Fibroblast of mammary gland (primary cell): ENCODE measurements at places on chromosomes 12 and 14.

DNA sequence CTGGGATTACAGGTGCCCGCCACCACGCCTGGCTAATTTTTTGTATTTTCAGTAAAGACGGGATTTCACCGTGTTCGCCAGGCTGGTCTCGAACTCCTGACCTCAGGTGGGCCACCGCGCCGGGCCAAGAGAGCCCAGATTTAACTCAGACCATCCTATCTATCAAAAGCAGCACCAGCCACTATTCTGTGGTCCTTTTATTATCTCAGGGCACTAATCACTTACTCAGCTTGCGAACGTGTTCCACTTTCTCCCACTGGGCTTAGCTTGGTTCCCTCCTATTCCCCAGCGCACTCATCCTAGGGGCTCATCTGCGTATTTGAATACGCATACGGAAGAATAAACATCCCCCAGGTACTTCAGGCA is 16.2 kb upstream of the AACS start:
- no peak for DNase-seq

- peak; percentile 99 for DNase-seq
Measured at GRCh38 chr12:76020731-76021672, 10.6 kb downstream of the PHLDA1 start.

- no peak for DNase-seq
Measured at GRCh38 chr12:103013741-103014300, 56.3 kb downstream of the ASCL1 start.

DNA sequence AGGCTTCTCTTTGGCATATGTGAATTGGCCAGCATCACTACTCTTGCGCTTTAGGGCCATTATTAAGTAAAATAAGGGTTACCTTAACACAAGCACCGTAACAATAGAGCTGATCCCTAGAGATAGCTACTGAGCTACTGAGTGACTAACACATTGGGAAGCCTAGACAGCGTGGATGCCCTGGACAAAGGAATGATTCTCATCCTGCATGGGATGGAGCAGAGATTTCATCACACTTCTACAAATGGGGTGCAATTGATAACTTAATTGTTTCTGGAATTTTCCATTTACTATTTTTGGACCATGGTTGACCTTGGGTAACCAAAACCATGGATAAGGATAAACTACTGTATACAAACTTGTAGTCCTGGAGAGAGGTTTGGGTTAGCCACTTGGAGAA is 57.1 kb downstream of the FBXO34 start:
- peak; percentile 46 for DNase-seq

- no peak for DNase-seq
Measured at GRCh38 chr12:53856132-53856531, 82.5 kb upstream of the HOXC13 start.

GRCh38 chr12:30048371-30048770 is 264.6 kb upstream of the TMTC1 start:
- no peak for DNase-seq

DNA sequence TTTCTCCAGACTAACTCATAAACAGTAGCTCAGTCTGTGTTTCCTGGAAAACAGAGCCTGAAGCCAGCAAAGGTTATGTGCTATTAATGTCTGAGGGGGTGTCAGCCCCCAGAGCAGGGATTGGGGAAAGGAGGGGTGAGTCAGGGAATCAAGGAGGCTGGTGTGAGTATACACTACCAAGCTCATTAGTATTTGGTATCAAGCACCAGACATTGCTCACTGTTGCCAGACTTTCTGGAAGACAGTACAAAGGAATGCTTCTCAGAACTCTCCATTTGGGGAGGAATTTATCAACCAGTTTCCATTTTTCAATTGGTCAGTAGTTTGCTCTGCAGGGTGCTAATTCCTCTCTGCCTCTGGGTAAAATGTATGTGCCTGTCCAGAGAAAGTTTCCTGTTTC is 443.4 kb downstream of the GLT1D1 start:
- no peak for DNase-seq

- DNase-seq, result no peak
Measured at GRCh38 chr14:89435892-89436656, 19.0 kb upstream of the FOXN3 start.

DNA sequence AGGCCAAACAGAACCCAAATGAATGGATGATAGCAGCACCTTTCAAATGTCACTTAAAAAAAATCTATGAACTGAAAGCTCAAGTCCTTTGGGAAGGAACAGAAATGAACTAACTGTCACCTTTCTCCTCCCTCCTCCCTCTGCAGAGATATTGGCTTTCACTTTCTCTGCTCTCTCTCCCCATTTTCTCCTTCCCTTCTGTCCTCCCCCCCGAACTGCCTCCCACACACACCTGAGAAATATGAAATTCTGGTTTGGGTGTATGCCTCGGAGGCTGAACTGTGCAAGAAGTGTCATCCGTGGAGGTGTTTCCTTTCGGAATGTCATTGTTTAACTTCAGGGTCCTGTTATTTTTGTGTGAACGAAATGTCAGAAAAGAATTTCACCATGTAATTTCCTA is 87.8 kb downstream of the NEDD1 start:
- DNase-seq, result no peak
